ENCODE measurements at places on chromosomes 7 and 10.

DNA sequence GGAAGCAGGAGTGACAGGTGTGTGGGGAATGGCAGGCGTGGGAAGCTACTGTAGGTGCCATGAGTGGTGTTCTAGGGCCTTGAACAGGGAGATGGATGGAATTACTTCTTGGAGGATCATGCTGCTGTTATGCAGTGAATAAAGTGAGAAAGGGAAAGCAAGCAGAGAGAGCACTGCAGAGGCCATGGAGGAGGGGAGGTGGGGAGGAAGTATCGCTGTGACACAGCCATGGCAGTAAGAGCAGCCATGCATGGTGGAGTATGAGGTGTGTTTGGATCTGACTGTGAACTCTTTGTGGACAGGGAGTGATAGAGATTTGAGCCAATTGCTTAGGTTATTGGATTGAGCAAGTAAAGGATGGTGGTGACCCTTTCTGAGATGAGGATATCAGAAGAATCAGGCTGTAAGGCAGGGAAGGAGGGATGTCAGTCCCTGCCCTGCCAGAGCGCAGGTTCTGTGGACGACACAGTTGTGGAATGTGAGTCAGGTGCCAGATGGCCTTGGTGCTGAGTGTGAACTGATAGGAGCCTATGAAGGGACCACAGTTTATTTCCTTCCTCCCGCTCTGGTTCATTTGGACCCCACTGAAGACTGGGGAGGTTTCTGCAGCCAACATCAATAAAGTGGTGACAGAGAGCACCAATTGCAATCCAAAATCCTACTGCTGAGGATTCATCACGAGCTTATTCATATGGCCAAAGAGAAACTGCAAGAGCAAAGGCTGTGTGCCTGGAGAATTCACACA lies 105.5 kb upstream of the TMEM72 start:
- DNase-seq: no peak

DNA sequence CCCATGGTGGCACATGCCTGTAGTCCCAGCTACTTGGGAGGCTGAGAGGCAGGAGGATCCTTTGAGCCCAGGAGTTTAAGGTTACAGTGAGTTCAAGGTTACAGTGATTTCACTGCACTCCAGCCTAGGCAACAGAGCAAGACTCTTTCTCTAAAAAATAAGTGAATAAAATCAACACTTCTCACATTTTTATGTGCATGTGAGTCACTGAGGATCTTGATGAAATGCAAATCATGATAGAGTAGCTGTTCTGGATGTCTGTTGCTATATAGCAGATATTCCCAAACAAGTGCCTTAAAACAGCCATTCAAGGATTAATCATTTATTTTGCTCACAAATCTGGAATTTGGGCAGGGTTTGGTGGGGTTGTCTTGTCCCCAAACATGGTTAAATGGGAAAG lies 62.3 kb upstream of the ARHGAP12 start:
- no peak for DNase-seq

DNA sequence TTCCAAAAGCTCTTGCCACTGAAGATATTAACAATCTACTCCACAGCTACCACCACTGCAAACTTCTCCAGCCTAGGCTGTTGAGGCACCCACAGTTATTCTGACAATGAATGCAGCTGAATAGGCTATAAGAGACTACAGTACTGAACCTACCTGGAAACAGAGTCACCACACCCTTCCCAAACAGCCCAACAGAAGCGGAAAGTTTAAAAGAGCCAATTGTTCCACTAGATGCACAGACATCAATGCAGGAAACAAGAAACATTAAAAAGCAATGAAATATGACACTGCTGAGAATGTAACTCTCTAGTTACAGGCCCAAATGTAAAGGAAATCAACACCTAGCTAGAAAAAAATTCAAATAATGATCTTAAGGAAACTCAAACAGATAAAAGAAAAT lies 64.5 kb upstream of the PLA2G12B start:
- no peak for DNase-seq

- peak; percentile 20 for DNase-seq
Measured at GRCh38 chr10:5971315-5971832, 6.0 kb downstream of the IL15RA start.

DNA sequence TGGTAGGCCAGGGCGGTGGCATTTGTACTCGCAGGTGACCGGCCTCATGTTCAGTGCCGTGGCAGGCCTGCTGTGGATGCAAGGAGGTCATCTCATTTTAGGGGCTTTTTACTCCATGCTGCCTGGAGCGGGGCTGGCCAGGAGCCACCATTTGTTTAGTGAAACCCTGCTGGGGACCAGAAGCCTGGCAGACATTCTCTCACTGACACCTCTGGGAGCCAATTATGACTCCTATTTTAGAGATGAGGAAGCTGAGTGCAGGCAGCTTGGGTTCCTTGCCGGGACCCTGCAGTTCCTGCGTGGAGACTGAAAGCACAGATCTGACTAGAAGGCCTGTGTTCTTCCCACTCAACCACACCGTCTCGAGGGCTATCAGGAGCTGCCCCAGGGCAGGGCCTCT lies 186.6 kb downstream of the FANK1 start:
- DNase-seq: no peak

GRCh38 chr10:118873738-118874105 lies 119.0 kb upstream of the CACUL1 start:
- DNase-seq: no peak

DNA sequence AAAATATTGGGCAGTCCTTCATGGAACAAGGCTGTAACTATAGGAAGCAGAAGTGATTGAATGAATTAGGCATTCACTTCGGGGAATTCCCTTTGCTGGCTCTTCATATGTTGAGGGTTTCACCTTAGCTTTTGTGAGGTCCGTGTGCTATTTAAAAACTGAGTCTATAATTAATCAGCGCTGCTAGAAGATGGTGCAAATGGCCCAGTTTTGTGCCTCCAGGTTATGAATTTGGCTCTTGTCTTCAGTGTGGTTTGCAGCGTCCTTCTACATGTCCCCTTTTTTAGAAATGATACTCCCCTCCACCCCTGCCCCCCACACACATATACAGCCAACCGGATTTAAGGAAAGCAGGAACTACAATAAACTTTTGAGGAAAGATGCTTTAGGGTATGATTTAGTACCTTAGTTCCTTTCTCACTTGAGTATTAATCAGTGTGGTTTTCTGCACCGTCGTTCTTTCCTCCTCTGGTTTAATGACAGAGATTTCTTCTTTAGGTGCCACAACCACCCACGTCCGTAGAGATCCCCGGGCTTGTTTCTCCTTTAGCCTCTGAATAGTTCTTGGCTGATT lies 110.6 kb upstream of the SAMD8 start:
- DNase-seq: no peak

DNA sequence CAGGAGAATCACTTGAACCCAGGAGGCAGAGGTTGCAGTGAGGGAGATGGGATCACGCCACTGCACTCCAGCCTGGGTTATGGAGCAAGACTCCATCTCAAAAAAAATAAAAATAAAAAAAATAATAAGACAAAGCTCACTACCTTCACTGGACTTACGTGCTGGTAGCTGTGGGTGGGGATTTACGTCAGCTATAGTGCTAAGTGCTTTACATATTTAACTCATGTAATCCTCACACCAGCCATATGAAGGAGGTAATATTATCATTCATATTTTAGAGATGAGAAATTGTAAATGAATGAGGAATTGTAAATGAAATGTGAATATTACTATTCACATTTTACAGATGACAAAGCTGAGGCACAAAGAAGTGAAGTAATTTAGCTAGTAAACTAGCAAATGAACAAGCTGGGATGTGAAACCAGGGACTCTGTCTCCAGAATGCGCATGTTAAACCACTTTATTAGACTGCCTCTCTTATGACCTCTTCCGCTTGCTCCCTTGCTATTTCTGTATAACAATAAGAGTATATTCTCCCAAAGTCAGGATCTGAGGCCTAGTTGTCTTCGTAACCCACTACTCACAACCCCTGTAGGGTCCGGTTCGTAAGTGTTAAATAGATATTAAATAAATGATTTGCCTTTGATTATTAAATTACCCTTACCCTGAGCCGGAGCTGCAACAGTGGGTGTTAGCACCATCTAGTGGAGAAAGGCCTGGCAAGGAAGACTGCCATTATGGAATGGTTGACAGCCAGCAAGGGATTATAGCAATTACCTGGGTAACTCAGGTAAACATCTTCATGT lies 70.2 kb downstream of the HTR7 start:
- no peak for DNase-seq

- DNase-seq: no peak
Measured at GRCh38 chr10:49273082-49273465, 25.9 kb upstream of the C10orf71 start.

DNA sequence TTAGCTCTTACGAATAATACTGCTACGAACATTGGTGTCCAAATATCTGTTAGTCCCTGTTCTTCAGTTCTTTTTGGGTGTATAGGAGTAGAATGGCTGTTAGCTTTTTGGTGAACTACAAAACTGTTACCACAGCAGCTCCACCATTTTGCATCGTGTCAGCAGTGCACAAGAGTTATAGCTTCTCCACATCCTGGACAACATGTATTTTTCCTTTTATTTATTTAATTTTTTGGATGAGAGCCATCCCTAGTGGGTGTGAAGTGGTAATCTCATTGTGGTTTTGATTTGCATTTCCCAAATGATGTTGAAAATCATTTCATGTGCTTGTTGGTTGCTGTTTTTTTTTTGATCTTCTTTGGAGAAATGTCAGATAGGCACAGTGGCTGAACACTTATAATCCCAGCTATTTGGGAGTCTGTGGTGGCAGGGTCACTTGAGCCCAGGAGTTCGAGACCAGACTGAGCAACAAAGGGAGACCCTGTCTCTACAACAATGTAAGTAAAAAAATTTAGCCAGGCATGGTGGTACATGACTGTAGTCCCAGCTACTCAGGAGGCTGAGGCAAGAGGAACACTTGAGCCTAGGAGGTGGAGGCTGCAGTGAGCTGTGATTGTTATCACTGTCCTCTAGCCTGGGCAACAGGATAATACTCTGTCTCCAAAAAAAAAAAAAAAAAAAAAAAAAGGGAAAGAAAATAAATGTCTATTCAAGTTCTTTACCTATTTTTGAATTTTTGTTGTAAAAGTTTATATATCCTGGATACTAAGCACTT lies 31.7 kb downstream of the TRIM24 start:
- DNase-seq: no peak

DNA sequence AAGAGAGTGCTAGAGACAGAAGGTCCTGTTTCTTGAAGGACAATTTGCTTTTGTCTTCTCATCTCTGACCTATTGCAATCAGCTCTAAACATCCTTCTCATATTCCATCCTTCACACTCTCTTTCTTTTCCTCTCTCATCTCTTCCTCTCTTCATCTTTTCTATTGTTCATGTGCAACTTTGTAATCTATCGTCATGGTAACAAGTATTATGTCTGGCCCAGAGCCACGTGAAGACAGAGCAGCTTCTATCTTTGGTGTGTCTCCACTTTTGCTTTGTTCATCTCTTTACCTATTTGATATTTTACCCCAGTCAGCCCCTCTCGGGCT lies 104.9 kb upstream of the ABCB5 start:
- no peak for DNase-seq

DNA sequence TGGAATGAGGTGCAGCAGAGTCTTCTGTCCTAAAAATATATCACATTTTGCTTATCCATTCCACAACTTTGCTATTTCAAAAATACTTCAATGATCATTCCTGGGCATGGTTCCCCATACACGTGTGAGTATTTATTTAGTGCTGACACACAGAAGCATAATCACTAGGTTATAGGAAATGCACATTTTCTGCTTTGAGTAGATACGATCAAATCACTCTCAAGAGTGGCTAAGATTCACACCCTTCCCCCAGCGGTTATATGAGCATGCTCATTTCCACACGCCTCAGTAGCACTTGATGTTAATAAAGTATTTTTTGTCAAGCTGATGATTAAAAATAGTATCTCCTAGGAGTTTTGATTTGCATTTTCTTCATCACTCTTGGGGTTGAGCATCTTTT lies 93.5 kb upstream of the LRRC4 start:
- no peak for DNase-seq

DNA sequence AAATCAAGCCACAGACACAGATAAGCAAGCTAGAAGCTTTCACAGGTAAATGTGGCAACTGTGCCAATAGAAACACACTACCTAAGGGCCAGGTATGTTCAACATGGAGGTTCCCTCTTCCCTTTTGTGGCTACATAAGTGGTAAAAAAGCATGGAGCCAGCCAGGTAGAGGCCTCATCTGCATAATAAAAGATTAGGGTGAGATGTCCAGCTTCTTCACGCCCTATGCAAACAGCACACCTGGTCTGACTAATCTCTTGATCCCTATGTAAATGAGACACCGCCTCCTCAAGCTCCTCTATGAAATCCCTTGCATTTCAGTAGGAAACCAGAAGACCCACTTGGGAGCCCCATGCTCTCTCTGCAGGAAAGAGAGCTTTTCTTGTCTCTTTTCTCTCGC lies 282.2 kb downstream of the NEBL start:
- no peak for DNase-seq

DNA sequence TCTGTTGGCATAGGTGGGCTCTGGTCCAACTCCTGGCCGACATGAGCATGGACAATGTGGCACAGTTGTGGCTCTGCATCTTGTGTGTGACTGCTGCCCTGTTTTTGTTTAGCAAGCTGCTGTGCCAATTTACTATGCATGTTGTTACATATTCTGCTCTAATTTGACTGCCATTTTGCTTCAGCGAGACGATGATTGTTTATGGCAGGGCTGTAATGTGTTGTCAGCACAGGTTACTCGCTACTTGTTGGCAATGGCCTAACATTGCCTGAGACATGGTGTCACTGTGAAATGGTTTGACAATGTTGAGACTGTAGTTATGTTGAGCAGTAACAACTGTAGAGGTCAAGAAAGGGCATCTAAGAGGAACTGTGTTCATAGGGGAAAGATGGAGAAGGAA lies 659.6 kb downstream of the AUTS2 start:
- no peak for DNase-seq

- DNase-seq: no peak
Measured at GRCh38 chr10:58775960-58776567, 263.4 kb downstream of the BICC1 start.

GRCh38 chr10:14839305-14839695 lies 1.2 kb downstream of the HSPA14 start:
- DNase-seq: no peak

DNA sequence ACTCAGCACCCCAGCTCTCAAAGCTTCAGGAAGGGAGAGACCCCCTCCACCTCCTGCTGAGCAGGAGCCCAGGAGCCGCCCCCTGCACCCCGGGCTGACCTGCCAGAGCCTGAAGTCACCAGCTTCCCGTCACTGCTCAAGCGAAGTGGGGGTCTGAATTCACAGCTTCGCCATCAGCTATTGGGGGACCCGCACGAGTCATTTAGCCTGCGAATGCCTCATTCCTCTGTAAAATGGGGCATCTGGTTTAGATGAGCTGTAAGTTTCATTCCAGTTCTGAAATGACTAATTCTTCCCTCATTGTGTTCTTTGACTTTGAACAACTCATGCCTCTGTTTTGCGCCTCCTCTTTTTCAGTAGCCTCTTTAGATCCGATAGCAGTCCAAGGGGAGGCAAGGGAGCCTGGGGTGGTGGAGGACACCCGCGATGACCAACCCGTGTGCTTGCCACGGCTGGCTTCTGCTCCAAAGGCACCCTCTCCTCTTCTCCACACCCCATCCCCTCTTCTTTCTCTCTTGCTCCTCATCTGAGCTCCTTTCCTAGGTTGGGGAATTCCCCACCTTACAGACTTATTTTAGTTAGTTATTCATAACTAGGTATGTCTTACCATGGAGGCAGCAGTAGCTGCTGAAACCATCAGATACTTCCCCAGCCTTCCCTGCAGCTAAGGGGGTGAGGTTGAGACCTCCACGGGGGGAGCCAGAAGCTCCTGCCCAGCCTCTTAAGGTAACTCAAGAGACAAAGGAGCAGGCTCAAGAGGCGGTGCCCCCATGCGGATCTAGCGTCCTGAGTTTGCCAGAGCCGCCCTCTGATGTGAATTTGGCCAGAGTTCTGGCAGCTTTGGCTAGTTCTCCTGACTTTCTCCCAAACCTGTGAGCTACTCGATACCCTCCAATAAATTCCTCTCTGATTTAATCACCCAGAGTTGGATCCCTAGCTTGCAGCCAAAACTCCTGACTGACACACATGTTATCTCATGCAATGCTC lies 47.7 kb downstream of the RBM17 start:
- no peak for DNase-seq

Measured in stimulated activated CD4-positive, alpha-beta T cell treated with anti-CD3 and anti-CD28 coated beads, TNF-alpha, amount 100 ng/mL, for 48 hours (primary cell).